ENCODE measurements at places on chromosomes 5 and 9.

DNA sequence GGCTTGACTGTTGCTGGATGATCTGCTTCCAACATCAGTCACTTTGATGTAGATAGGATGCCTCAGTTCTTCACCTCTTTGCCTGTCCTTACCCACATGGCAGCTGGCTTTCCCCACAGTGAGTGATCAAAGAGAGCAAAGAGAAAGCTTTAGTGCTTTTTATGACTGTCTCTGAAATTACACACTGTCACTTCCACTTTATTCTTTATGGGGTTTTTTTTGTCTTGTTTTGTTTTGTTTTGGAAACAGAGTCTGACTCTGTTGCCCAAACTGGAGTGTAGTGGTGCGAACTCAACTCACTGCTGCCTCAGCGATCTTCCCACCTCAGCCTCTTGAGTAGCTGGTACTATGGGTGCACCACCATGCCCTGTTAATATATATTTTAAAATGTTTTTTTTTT, 32.4 kb upstream of the C5orf24 start:
- DNase-seq, result no peak

GRCh38 chr9:38281917-38282316, 110.6 kb upstream of the ALDH1B1 start:
- DNase-seq, result no peak

DNA sequence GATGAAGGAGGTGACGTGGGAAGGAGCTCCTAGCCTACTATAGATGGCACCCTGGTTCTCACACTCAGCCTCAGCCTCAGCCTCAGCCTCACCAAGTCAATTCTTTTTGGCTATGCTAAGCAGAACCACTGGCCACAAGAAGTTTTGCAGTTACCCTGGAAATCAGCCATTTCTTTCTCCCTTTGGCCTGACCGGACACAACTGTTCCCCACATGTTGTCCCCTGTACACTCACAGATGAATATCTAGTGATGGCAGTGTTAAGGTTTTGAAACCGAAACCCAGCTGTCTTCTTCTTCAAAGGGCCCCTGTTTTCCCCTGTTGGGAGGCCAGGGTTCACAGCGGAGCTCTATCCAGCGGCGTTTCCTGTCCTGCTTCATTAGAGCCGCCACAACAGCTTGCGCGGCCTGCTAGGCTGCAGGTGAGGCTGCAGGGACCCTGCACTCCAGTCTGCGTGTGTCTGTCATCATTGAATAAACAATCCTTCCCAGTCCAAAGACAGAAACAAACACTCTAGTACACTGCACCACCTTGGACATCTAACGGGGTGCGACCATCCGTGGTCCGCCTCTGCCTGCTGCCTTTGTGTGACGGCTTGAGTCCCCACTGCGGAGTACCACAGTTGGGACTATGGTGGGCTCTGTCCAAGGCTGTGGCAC, 250.5 kb downstream of the DENND1A start:
- no peak for DNase-seq

GRCh38 chr5:436641-436975, 6.4 kb upstream of the EXOC3 start:
- DNase-seq, result no peak

- DNase-seq, result no peak
Measured at GRCh38 chr5:30960036-30960435, 233.4 kb upstream of the CDH6 start.

DNA sequence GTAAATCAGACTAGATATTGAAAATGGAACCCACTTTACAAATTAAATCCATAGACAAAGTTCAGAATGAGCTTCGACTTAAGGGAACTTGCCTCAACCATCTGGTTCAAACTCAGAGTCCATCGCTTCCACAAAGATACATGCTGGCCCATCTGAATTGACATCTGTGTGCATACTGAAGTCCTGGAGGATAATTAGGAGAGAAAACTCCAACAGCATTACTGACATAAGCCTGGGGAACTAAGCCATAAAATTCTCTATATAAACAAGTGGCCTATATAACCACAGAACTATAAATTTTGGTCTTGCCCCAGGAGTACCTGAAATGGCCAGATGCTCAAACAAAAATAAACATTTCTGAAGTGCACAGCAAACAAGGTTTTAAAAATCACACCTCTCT, 94.4 kb downstream of the IZUMO3 start:
- DNase-seq, result no peak

DNA sequence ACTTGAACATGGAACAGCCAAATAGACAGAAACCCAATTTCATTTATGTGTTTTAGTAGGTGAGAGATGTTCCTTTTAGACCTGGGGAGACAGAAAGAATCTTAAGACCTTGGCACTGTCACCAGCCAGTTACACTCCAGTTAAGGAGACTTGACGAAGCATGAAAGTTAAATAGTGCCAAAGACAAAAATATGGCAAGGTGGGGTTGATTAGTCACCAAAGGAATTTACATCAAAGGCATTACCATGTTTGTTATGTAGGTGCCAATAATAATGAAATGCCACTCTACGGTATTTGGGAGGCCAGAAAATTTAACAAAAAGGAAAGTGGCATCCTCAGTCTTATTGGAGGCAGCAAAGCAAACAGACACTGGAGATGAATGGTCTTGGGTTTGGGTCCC, 9.2 kb upstream of the IL12B start:
- DNase-seq, result no peak

DNA sequence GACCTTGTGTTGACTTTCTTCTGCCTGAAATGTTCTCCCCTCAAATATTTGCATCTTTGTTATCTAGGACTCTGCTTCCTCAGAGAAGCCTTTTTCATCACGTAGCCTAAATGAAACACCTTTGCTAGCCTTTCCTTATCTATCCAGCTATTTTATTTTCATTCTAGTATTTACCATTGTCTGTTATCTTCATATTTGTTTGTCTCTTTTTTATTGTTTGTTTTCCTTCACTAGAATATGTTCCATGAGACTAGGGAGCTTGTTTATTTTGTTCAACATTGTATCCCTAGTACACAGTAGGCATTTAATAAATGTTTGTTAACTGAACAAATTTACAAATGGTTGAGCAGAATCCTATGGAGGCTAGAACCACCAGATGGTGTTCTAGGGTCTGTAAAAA, 178.0 kb downstream of the NPR3 start:
- DNase-seq, result no peak

DNA sequence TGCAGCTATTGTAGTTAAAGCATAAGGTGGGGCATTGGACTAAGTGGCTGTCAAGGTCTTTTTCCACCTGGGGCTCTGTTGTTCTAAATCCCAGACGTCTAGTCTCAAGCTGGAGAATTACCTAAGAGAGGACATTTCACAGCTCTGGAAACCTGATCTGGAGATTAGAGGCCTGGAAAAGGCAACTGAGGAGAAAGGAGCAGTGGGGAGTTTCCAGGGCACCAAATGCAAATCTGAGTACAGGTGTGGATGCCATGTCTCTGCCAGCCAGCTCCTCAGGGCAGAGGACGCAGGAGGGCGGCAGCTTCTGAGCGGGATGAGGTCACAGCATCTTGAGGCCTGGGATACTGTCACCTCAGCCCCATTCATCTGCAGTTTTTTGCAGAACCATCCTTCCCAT, 65.2 kb downstream of the PPARGC1B start:
- DNase-seq, result no peak

DNA sequence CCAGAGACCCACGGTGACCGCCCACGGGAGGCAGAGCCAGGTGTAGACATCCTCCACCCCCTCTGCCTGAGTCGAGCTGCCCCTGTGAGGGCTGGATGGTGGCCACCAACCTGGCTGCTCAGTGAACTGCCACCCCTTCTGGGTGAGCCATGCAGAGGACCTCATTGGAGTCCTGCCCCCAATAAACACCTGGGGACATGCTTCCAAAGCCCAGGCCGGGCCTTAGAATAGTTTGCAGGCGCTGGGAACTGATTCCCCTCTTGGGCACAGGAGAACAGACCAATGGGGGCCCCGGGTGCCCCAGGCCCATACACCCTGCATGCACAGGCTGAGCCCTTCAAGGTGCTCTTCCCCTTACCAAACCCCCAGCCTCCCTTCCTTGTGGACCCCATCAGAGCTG, 38.1 kb upstream of the GFPT2 start:
- DNase-seq, result no peak

- no peak for DNase-seq
Measured at GRCh38 chr9:1718836-1719235, 296.3 kb upstream of the SMARCA2 start.

GRCh38 chr5:5037674-5038073, 102.5 kb upstream of the ADAMTS16 start:
- DNase-seq, result no peak

GRCh38 chr9:20562051-20562450, 60.2 kb downstream of the MLLT3 start:
- DNase-seq, result no peak

DNA sequence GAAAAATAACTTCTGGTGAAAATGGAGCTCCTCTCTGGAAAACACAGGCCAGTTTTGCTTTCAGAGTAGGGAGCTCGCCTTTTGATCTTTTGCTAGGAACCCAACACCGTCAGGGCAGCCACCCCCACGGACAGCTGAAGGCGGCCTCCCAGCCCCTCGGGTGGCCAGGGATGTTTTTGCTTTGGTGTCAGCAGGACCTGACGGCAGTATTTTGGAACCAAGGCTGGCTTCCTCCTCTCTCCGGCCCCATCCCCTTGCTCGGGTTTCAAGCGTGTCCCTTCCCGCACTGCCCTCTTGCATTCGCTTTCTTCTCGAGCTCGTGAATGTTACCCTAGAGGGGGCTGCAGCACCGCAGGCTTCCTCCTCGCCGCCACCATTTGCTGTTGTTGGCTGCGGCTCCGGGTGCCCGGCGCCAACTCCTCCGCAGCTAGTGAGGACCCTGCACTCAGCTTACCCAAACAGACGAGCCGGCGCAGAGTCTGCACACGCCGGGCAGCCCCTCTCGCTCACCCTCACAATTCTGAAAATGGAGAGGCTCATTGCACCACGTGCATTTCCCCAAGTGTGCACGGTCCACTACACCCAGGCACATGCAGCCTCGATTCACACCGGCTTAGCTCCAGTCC, 35.5 kb upstream of the ADAMTSL1 start:
- peak; percentile 24 for DNase-seq

GRCh38 chr9:89427621-89428221, 70.2 kb downstream of the SEMA4D start:
- DNase-seq, result no peak

GRCh38 chr5:72172786-72173185, 65.5 kb downstream of the MAP1B start:
- no peak for DNase-seq

DNA sequence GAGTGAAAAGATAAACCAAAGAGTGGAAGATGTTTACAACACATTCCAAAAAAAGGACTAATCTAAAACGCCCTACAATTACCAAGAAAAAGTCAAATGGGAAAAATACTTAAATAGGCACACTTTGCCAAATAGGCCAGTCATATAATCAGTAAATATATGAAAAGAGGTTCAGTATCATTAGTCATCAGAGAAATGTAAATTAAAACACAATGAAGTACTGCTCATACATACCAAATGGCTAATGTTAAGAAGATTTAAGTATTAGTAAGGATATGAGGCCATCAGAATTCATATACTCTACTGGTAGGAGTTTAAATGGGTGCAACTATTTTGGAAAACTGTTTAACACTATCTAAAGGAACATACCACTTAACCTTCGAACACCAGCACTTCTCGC, 47.6 kb downstream of the ZDHHC21 start:
- DNase-seq, result no peak

DNA sequence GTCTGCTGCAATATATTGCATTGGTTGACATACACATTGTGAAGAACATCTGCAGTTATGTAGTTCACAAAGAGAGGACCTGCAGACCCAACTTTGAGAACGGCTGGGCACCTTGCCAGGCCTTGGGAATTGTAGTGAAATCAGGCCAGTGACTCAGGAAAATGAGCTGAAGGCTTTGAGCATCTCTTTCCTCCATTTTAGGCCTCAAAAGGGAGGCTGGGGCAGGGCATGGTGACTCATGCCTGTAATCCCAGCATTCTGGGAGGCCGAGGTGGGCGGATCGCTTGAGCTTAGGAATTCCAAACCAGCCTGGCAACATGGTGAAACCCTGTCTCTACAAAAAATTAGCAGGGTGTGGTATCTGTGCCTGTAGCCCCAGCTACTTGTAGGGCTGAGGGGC, 1.4 kb upstream of the IPPK start:
- no peak for DNase-seq

DNA sequence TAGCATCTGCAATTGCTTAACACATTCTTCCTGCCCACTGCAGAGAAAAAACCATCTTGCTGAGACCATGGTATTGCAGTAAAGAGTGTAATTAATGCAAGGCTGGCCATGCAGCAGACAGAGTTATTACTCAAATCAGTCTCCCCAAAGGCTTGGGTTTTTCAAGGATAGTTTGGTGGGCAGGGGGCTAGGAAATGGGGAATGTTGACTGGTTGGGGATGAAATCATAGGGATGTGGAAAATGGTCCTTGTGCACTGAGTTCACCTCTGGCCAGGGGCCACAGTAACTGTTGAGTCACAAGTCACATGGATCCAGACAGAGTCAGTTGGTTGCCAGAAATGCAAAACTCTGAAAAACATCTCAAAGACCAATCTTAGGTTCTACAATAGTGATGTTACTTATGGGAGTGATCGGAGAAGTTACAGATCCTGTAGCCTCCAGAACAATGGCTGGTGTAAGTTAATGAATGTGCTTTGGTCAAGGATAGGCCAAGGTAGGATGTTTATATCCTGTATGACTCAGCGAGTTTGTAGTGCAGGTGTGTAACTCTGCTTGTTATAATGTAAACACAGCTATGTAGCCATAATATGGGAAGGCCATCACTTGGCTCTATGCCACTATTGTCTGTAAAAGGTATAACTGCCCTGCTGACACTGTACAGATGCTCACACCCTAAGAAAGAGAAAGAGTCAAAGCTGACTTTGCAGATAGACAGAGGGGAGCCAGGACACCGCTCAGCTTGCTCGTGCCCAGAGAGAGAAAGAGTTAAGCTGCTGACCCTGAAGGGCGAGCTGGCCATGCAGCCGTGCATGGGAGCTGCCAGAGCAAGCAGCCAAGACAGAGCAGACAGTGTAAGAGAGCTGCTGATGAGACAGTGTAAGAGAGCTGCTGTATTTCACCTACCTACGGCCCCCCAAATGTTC, 27.2 kb downstream of the C9orf152 start:
- no peak for DNase-seq

GRCh38 chr9:35112257-35113020, 3.2 kb downstream of the ATOSB start:
- no peak for DNase-seq

DNA sequence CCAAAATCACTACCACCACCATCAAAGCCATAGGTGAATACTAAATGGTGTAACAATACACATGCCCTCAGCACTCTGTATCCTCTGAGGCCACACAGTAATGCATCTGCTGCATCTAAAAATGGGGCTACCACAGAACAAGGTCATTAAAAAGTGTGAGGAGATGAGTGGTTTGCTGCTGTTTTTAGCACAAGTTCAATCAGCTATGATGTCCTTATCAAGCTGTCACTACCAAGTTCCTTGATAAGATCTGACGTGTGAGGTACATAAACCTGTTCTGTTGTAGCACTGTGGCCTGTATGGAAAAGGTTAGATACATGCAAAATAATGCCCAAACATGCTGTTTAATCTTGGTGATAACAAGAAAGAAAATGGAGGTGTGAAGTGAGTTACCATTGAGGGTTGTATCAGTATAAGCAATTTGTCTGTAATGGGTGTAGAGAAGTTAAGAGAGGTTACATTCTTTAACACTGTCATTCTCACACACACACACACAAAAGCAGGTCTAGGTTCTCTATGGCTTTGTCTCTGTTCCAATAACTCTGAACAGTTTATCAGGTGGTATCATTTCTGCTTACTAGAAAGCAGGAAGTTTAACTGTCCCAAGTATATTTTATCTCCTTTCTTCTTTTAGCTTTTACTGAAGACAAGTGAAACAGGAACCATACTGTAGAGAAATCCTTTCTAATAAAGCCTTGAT, 252.9 kb downstream of the CWC27 start:
- DNase-seq, result no peak

GRCh38 chr5:96854067-96854466, 22.2 kb upstream of the ERAP2 start:
- DNase-seq, result no peak
